OCI-LY7 (cell line): ENCODE measurements at places on chromosomes 4 and X.
A peak's percentile ranks its signal among the peaks of the same experiment; 100 is the strongest.

GRCh38 chr4:107392951-107393350, 327.1 kb downstream of the PAPSS1 start:
- DNase-seq: no peak

DNA sequence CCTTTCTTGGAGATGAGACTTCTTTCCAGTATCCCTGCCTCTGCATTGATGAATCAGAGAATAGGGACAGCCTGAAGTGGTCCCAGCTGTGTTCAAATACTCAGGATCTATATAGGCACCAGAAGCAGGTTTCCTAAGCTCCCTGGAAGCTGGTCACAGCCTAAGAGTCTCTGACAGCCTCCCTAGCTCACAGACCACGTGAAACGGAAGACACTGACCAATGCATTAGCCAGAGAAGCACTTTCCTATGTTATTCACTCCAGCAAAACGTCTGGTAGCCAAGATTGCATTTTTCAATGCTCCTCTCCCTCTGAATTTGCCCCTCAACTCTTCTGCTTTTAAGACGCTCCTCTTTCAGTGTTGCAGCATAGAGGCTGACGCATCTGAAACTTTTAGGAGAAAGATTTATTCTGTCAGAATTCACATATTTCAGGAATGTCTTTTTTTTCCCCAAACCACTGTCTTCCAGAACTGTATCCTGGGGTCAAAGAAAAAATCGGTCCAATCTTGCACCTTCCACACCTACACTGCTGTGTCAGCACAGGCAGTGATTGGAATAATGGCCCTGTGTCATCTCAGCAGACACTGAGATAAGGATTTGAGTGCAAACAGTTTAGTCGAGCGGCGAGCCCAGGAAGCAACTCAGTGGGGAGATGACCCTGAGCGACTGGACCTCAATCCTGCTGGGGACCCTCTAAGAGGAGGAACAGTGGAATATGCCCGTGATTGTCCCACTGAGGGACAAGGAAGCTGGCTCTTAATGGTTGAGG, 109.4 kb downstream of the SMIM20 start:
- DNase-seq: no peak

- no peak for DNase-seq
These were observed 105.4 kb upstream of the PCDH7 start for GRCh38 chr4:30614771-30615170.

DNA sequence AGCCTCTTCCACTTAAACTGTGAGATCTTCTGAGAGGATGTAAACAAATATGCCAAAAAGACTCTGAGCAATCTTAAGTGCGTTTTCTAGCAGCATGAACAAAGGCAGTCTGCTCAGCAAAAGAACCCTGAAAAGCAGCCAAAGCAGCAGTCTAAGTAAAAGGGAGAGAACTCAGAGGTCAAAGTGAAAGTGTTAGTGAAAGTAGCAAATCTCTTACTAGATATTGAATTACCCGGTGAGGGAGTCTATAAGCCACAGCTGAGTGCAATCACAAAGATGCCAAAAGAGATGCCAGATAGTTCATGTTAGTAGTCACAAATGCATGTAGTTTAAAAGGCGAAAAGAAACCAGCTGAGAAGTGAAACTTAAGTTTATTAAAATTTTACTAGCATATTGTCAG, 7.9 kb upstream of the GNRHR start:
- no peak for DNase-seq

GRCh38 chr4:110055158-110055768, 142.6 kb downstream of the EGF start:
- no peak for DNase-seq

GRCh38 chrX:96770315-96770714, 85.7 kb downstream of the DIAPH2 start:
- DNase-seq: peak; percentile 23

- no peak for DNase-seq
These were observed 70.4 kb downstream of the FGFBP1 start for GRCh38 chr4:15868111-15868510.

- peak; percentile 3 for DNase-seq
These were observed 538.7 kb upstream of the PABPC4L start for GRCh38 chr4:134740290-134740689.

- no peak for DNase-seq
These were observed 132.1 kb upstream of the NEIL3 start for GRCh38 chr4:177177541-177178081.

- no peak for DNase-seq
These were observed at the start of gene C4orf36 for GRCh38 chr4:86891762-86892635. TSS of gene C4orf36 (minus strand) at chr4:86892422. CDS start at chr4:86891520, 902 bp downstream.

GRCh38 chr4:8886612-8887406, 15.2 kb upstream of the HMX1 start:
- DNase-seq: no peak

- DNase-seq: no peak
These were observed 1.5 kb upstream of the PORCN start for GRCh38 chrX:48507246-48507645.

- DNase-seq: no peak
These were observed 80.4 kb downstream of the LDB2 start for GRCh38 chr4:16818005-16818404.

DNA sequence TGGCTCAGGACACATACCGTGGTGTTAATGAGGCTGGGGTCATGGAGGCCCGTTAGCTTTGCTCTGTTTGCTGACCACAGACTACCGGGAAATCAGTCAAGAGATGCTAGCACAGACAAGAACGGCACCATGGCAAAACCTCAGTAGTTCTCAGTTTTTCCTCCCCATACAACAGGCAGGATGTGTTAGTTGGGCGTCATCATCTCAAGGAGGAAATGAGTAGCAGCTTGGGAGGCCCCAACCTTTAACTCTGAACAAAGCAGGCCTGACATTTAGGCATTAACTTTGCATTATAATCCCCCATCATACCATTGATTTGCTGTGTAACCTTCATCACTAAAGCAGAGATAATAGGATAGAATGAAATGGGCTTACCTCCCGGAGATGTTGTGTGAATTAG, 714.2 kb downstream of the RPA4 start:
- DNase-seq: no peak

GRCh38 chr4:4387531-4388310, 819 bp downstream of the NSG1 start:
- peak; percentile 32 for DNase-seq

DNA sequence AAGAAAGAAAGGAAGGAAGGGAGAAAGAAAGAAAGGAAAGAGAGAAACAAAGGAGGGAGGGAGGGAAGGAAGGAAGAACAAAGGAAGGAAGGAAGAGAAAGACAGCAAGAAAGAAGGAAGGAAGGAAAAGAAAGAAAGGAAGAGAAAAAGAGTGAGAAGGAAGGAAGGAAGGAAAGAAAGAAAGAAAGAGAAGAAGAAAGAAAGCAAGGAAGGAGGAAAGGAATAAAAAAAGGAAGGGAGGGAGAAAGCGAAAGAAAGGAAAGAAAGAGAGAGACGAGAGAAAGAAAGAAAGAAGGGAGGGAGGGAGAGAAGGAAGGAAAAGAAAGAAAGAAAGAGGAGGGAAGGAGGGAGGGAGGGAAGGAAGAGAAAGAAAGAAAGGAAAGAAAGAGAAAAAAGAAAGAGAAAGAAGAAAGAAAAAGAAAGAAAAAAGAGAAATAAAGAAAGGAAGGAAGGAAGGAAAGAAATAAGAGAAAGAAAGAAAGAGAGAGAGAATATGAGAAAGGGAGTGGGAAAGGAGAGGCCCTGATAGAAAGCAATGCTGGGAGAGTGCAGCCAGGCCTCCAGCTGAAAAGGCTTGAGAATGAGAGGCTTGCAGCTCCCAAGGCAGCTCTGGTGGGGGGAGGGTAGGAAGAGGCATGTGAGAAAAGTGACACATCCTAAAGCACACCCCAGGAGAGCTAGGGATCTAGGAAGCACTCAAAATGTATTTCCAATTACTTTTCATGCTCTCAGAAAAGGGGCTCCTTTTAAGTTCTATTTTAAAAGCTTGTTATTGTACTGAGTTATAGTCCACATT, 134.0 kb upstream of the ZIC3 start:
- DNase-seq: no peak

DNA sequence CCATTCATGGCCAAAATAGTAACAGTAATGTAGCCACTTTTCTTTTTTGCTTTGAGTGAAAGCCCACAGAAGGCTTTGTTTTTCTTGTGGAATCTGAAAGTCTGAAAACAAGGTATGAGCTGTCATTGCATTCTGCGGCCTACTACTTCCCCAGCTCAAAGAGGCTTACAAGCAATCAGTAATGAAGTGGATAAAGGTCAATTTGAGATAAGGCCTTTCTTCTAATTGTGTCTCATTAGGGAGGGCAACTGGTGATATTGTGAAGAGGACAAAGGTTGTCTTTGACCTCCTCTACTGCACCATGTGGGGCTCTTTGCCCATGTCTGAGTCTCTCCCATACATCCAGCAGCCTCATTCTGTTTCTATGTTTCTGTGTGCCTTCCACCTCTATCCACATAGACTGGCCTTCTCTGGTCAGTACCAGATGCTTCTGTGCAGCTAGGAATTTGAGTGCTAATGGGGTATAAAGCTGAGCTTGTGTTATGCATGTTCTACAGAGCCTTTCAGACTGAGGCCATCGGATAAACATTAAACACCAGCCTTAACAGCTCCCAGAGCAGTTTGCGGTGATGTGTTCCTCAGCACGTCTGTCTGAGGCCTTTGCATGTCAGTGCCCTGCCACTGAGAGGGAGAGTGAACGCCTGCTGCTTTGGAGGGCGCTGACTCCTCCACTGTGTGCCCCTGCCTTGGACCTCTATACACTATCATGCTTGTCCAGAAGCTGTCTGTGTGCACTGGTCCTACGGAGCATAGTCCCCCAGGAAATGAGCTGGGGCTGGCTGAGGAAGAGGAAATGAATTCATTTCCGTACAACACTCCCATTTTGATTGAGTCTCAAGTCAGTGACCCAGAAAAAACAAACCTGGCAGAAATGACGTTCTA, 80.2 kb downstream of the SH2D1A start:
- no peak for DNase-seq

GRCh38 chr4:21991050-21991449, 42.5 kb upstream of the KCNIP4 start:
- no peak for DNase-seq

DNA sequence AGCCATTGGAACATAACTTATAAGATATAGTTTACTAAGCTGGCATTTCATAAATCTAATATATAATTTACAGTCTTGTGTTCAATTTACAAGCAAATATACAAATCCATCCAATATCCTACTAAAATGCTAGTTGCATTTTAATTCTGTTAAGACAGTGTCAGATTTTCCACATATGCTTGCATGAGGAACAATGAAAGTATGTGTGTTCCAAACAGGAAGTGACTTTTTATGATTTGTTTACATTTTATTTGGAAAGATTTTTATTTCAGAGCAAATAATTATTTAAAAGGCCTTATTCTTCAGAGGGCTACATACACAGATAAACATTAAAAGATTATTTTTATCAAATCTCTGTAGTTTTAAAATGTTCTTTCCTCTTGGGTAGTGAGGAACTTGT, 130.1 kb downstream of the KLHL34 start:
- no peak for DNase-seq

- peak; percentile 88 for DNase-seq
These were observed 25.9 kb downstream of the ZNF721 start for GRCh38 chr4:472881-473569.

DNA sequence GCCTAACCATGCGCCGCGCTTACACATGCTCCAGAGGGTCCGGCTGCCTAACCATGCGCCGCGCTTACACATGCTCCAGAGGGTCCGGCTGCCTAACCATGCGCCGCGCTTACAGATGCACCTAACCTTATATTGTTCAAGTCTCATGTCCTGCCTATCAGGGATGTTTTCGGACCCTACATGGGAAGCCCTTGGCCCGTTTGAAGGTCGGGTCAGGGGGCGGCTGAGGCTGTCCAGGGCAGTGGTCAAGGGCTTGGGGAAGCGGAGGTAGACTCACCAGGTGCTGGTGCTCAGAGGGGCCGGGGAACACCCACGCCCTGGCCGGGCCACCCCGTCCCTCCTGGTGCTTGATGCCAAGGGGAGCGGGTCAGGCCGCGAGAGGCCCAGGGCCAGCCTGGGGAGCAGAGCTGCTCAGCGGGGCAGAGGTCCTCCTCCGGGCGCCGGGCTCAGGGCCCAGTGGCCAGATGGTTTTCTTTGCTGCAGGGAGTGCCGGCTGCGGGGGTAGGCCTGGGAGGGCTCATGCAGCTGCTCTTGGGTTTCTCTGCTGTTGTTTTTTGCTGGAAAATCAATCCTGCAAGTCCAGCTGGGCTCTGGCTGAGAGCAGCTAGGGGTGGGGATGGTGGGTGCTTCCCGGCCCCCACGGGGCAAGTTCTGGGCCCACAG, 35.4 kb upstream of the SPON2 start:
- no peak for DNase-seq

GRCh38 chrX:24148535-24149350, 786 bp upstream of the ZFX start:
- DNase-seq: peak; percentile 43

- no peak for DNase-seq
These were observed 178.0 kb downstream of the GASK1B start for GRCh38 chr4:157994863-157995262.

GRCh38 chrX:46308110-46308509, 237.1 kb downstream of the ZNF674 start:
- no peak for DNase-seq

DNA sequence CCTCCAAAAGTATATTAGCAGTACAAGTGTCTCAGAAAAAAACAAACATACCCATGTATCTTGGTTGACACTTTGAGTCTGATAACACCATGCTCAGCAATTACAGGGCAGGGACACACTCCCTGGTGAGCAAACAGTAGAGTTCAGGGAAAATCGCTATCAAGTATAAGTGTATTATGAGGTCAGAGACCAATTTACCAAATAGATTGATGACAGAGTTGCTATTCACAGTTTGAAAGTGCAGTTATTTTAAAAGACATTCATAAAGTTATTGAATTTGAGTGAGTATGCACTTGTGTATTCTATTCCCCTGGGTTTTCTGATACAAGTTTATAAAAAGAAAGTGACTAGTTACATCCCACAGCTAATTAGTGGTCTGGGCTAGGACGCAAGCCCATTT, 10.2 kb upstream of the LONRF3 start:
- DNase-seq: no peak

DNA sequence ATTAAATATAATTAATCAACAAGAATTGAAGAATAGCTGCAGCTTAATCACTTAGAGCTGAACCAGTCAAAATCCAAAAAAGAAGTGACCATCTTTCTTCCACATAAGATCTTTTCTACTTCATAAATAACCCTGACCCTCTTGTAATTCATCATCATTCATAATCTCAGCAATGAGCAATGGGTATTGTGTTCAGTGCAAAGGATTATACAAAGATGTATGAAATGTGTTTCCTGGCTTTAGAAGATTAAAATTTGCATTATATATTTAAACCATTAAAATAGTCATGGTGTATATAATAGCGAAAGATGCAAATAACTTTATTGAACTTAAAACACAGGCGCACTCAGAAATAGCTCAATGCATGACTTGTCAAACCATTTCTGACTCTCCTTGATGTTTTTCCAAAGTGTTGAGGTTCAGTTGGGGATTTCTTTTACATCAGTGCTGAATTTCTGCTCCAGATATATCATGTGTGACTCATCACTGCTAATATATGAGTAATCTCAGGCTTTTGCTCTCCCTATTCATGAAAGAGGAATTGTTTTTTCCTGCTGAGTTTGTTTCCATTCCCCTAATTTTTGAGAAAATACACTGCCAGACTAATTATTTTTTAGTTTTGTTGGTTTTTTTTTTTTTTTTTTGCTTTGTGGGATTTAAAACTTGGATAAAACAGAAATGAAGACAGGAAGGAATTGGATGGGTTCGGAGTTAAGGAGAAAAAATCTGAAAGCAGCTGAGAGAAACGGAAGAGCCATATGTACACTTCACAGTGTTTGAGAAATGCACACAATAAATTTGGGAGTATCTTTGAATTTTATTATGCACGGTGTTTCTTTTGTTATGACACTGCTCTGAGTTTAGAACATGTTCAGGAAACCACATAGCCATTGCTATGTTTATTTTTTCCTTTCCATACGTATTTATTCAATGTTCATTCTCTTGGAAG, 290.1 kb upstream of the PCDH7 start:
- DNase-seq: no peak
